ENCODE measurements at places on chromosomes 5 and 9.

GRCh38 chr5:126002222-126002897 lies 420.8 kb upstream of the GRAMD2B start:
- no peak for DNase-seq

GRCh38 chr9:112382066-112382465 lies 2.2 kb downstream of the HSDL2 start:
- DNase-seq: no peak

GRCh38 chr5:39698838-39699560 lies 274.2 kb upstream of the DAB2 start:
- no peak for DNase-seq

DNA sequence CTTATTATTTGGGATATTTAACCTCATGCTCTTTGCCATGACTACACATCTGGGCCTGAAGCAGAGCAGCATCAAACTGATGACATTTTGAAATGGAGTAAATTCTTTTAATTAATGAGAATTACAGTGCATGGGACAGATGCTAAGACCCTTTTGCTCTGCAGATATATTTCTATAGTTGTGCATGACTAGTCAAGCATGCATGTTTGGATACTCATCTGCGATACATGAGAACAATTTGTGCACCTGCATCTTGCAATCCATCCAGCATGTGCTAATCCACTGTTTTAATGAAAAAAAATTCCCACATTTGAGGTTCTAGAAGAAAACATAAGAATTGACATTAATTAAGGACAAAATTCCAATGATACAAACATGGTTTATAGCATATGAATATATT lies 1047.6 kb upstream of the ACO1 start:
- no peak for DNase-seq

GRCh38 chr5:149550268-149550583 lies 1.0 kb downstream of the CSNK1A1 start:
- DNase-seq: no peak

GRCh38 chr9:121756474-121757280 lies 105.2 kb downstream of the DAB2IP start:
- DNase-seq: no peak

GRCh38 chr9:70100362-70100761 lies 56.7 kb downstream of the MAMDC2 start:
- no peak for DNase-seq

DNA sequence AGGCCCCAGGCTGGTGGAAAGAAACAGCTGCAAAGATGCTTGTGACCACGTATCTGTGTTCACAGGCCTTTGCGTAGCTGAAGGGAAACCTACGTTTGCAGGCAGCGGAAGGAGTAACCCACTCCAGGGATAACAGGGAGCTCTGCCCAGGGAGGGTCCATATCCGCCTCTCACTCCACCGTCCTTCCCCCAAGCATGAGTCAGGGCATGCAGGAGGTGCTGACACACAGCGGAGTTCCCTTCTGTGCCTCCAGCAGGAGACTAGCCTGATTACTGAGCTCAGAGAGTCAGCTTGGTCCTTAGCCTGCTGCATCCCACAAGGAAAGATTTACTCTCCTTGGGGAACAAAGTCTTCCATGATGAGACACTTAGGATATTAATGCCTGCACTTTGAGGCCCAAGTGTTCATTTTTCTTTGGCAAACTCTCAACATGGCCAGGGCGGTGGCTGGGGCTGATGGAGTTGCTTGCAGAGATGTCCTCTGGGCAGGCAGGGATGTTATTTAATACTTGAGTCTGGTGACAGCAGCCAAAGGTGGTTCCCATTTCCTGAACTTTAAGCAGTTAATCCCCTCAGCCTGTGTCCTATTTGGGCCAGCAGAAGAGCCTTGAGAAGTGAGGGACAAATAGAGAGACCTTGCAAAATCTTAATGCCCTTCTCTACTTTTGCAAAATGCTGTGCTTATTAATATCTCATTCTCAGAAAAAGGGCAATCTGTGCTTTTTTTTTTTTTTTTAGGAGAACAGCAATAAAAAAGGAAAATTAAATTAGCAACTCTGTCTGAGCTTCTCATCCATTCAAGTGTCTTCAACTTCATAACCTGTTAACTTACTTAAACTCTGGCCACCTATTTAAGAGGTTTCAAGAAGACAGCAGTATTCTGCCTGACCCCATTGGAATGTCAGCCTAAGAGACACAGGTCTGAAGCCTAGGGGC lies 222.1 kb downstream of the HSPA4 start:
- no peak for DNase-seq

- DNase-seq: no peak
Observed at GRCh38 chr9:8871796-8872445, 1072.3 kb upstream of the DMAC1 start.

- DNase-seq: no peak
Observed at GRCh38 chr9:124450241-124450924, at the start of gene ADGRD2. TSS of gene ADGRD2 (plus strand) at chr9:124450451. CDS start at chr9:124451667, 1,216 bp downstream.

- DNase-seq: no peak
Observed at GRCh38 chr9:107478805-107479204, 10.8 kb downstream of the KLF4 start.

Data from activated T-cell treated with anti-CD3 and anti-CD28 coated beads for 48 hours (primary cell).